ENCODE measurements at places on chromosomes 1 and 21.

DNA sequence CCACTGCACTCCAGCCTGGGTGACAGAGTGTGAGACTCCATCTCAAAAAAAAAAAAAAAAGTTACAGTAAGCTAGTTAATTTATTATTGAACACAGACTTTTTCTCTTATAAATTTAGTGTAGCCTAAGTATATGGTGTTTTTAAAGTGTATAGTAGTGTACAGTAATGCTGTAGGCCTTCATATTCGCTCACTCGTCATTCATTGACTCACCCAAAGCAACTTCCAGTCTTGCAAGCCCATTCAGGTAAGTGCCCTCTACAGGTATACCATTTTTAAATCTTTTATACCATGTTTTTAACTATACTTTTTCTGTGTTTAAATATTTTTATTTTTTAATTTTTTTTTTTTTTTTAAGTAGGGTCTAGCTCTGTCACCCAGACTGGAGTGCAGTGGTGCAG lies 12.1 kb downstream of the POU2F1 start:
- no peak for DNase-seq

DNA sequence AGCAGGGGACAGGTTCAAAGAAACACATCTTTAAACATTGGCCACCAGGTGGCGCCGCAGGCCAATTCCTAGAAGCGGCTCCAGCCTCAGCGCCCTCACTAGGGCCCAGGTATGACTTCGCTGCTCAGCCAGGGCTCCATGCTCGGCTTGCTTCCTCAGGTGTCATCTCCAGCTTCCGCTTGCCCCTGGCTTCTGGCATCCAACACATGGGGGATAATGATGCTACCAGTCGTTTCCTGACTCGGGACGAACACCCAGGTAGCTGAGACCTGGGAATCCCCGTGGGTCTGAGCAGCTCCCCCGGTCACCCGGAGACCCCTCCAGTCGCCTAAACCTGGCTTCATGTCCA lies 8.5 kb upstream of the MEX3A start:
- DNase-seq, result peak; percentile 77

GRCh38 chr21:29462479-29462878 lies 163.8 kb downstream of the BACH1 start:
- no peak for DNase-seq

DNA sequence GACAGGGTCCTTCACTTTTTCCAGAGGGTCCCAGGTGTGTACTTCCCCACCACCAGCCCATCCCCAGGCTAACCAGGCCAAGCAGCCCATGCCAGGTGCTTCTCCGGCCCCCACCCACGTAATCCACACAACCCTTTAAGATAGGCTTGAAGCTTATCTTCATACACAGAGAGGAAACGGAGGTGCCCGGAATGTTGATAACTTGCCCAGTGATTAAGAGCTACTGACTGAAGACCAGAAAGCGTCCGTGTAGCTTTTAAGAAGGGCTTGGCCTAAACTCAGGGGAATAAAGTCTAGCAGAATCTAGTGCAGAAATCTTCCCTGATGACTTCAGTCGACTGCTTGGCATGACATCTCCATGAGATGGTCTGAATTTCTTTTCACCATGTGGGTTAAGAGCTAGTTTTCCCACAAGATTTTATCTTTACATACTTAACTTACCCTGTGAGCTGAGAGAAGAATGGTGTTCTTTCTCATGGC lies 138.7 kb downstream of the GALNT2 start:
- no peak for DNase-seq

- DNase-seq, result no peak
Measured at GRCh38 chr21:45040739-45041138, 33.6 kb upstream of the ADARB1 start.

DNA sequence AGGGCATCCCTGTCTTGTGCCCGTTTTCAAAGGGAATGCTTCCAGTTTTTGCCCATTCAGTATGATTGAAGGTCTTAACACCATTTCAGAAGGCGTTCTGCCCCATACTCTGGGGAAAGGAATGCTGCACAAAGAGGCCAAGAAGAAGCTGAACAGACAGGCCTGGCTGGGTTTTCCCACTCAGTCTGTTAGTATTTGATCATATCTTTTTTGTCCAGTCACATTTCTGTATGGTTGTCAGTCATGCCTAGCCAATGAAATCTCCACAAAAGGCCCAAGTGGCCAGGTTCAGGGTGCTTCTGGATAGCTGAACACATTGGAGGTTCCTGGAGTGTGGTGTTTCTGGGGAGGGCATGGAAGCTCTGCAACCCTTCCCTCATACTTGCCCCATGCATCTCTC lies 72.1 kb downstream of the NEK7 start:
- no peak for DNase-seq

GRCh38 chr1:178168536-178168935 lies 74.6 kb downstream of the RASAL2 start:
- no peak for DNase-seq

DNA sequence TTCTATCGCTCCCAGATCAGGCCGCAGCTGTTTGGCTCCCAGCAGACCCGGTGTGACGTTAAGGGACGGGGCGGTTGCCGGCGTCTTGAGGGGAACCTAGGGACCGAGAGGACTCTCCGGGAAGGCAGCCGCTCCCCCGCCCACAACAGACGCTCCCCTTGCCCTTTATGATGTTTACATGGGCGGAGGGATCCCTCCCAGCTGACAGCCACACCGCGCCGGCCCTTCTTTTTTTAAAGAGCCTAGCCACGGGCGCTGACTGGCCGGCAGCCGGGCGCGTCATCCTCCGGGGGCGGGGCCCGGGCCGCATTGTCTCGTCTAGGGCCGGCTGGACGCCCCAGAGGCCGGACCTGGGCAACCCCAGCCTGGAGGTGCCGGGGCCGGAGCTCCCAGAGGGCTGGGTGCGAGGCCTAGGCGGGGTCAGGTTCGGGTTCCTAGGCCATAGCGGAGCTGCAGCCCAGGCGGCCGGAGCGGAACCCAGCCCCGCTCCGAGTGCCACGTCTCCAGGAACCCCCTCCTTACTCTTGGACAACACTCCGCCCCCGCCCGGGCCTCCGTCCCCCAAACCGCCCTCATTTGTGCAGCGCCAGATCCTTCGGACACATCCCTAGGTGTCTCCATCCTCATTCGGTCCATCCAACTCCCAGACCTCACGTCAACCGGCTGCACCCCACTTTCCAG lies at the start of gene PCAT6:
Gene PCAT6, plus strand, starts transcription at position 340 of the 681 bp plus-strand sequence.
- DNase-seq, result peak; percentile 93

DNA sequence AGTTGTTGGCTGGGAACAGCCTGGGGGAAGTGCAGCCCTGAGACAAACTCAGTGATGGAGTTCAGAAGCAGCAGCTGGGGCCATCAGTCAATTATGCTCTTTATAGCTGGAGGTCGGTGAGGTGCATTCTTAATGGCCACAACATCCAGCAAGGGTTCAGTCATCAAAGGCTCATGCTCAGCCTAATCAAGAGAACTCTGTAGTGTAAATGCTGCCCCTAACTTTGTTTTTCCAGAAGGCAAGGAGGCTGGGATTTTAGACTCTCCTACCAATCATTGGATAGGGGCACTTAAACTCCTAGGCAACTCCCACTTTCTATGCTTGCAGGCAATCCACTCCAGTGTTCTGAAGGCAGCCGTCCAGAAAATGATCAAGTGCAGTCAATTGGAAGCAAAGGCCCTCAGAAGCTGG lies 15.0 kb upstream of the RGS4 start:
- DNase-seq, result no peak

DNA sequence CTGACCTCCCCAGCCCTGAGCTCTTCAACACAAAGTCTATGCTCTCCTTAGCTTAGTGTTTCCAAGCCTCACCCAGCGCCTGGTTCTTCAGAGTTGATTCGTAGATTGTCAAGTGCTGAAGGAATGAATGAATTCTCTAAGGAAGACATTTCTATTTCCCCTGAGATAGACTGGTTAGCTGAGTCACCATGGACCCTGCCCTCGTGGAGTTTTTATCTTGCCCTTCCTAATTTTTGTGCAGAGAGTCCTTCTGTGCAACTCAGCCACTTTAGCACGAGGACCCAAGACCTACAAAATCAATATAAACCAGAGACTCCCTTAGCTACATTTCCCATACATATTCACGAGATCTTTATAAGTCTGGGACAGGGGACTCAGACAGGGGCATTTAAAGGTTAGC lies 2.6 kb upstream of the CD244 start:
- DNase-seq, result no peak

- DNase-seq, result no peak
Measured at GRCh38 chr1:204382714-204383083, 23.0 kb upstream of the PLEKHA6 start.

- DNase-seq, result no peak
Measured at GRCh38 chr1:176884911-176885310, 279.6 kb downstream of the ASTN1 start.

- no peak for DNase-seq
Measured at GRCh38 chr1:64940025-64940424, 26.3 kb downstream of the JAK1 start.

- no peak for DNase-seq
Measured at GRCh38 chr1:180311011-180311730, 81.1 kb downstream of the LHX4 start.

GRCh38 chr1:239061770-239062169 lies 324.6 kb upstream of the CHRM3 start:
- DNase-seq, result no peak

DNA sequence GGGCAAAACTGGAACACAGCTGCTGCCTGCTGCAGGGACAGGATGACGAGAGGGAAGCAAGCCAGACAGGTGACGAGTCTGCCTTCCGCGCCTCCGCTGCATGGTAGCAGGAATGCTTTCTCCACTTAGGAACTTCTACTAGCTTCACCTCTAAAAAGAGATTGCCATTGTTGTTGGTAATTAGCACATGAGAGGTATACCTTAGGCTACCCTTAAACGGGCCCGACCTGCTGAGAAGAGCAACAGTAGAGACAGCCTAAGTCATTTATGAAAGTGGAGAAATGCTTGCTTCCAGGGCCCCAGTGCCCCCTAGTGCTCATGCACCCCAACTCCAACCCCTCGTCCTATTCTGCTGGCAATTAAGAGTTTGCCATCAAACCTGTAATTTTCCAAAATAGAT lies 96.9 kb upstream of the AKT3 start:
- peak; percentile 19 for DNase-seq

DNA sequence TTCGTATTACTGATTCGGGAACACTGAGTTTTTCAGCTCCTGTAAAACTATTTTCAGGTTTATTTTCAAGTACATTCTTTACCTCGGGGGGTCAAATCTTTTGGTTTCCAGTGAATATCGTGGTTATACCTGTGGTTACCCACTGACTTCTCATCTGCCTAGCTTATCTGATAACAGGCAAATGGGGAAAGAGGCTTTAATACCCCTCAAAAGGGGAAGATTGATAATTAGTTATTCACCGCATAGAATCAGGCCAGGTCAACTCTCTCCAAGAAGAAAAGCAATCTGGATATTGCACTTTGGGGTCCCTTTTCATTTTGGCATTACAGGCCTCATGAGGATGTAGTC lies 23.0 kb downstream of the RUNX1 start:
- no peak for DNase-seq

GRCh38 chr1:174966008-174966572 lies 33.7 kb upstream of the CACYBP start:
- DNase-seq, result no peak

Measured in putamen (tissue), 1 donor.